ENCODE measurements at places on chromosomes 7 and 10.

DNA sequence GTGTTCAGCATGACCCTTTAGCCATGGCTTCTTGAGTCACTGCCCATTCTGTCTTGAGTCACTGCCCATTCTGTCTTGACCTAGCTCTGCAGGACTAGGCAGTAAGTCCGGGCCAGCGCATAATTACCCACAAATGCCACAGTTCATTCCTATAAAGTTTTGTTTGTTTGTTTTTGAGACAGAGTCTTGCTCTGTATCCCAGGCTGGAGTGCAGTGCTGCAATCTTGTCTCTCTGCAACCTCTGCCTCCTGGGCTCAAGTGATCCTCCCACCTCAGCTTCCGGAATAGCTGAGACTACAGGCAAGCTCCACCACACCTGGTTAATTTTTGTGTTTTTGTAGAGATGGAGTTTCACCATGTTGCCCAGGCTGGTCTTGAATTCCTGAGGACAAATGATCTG is 32.7 kb upstream of the TARP start:
- no peak for DNase-seq

GRCh38 chr7:106372595-106373318 is 88.0 kb upstream of the NAMPT start:
- no peak for DNase-seq

DNA sequence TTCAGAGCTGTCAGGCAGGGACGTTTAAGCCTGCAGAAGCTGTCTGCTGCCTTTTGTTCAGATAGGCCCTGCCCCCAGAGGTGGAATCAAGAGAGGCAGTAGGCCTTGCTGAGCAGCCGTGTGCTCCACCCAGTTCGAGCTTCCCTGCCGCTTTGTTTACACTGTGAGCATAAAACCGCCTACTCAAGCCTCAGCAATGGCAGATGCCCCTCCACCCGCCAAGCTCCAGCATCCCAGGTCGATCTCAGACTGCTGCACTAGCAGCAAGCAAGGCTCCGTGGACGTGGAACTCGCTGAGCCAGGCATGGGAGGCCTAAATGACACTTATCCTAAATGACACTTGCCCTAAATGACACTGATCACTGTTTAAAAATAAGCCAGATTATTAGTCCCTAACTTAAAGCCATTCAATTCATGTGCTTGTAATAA is 6.8 kb upstream of the ASB15 start:
- no peak for DNase-seq

- DNase-seq: peak; percentile 80
Measured at GRCh38 chr7:75740846-75741497, 2.2 kb upstream of the HIP1 start.

DNA sequence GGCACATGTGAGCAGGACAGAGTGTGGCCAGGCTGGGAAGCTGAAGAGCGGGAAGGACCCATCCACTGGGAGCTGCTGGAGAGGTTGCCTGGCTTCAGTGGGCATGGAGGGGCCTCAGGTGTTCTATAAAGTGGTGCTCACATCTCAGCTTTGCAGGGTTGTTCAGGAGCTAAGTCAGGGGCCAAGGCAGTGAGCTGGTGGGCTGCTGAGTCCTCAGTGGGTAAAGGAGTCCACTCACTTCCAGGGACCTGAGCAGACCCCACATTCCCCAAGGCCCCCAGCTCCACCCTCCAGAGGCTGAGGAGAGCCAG is 28.8 kb upstream of the C10orf53 start:
- DNase-seq: no peak

DNA sequence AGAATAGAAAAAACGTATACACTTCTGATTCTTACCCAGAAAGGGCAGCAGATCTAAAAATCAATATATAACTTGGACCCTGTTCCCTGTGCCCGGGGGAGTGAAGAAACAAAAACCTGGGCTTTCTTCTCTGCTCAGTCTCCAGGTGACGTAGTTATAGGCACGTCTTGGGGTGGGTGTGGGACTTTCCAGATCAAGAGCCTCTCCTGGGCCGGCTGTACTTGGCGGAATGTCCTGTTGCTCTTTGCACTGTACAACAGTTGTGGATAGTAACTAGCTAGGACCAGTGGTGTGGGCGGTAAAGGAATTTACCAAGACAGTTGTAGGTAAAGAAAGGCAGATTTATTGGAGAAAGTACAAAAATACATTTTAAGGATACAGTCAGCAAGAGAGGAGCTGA is 40.4 kb upstream of the STEAP4 start:
- no peak for DNase-seq

GRCh38 chr10:68365611-68366010 is 32.9 kb upstream of the PBLD start:
- no peak for DNase-seq

DNA sequence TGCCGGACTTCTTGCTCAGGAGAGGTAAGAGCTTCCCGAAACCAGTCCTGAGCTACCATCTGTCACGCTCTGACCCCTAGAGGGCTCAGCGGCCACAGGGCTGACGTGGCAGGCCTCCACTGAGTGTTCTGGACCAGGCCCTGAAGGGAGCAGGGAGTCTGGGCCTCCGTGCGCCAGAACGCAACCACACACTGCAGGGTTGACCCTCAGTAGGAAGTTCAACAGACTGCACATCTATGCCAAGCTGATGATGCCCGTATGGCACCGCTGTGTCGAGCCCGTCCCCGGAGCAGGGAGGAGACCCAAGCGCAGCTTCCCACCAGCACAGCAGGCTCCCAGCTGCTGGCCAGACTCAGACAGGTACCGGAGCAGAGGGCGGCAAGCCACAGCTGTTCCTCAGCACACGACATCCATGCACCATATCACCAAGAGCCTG is 39.2 kb downstream of the CAMK2B start:
- DNase-seq: no peak

DNA sequence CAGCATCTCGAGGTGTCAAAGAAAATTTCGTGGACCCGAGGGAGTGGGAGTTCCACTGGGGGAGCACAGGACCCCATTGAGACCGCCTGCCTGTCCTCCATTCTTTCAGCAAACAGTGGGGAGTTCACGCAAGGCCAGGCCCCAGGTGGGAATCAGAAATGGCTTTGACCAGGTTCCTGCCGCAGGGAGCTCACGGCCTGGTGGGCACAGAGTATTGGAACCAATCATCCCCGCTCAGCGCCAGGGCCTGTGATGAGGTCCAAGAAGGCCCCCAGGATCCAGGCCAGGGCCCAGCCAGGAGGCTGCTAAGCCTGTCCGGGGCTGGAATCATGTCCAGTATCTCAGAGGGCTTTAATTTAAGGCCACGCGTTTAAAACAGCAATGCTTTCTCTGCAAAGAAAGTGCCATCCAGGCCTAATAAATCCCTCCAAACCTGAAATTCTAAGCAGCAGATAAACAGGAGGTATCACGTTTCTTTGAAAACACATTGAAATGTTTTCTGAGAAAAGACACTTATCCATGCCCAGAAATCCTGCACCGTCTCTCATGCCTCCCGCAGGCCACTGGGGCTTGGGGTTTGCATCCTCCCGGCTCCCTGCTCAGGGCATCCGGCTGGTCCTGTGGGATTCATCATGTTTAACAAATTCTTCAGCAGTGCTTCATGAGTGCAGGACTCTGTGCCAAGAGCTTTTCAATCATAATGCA is 125.7 kb downstream of the OAT start:
- no peak for DNase-seq

- no peak for DNase-seq
Measured at GRCh38 chr10:47295411-47295810, 4.6 kb upstream of the GDF10 start.

- DNase-seq: no peak
Measured at GRCh38 chr7:117193564-117193963, 129.3 kb downstream of the WNT2 start.

DNA sequence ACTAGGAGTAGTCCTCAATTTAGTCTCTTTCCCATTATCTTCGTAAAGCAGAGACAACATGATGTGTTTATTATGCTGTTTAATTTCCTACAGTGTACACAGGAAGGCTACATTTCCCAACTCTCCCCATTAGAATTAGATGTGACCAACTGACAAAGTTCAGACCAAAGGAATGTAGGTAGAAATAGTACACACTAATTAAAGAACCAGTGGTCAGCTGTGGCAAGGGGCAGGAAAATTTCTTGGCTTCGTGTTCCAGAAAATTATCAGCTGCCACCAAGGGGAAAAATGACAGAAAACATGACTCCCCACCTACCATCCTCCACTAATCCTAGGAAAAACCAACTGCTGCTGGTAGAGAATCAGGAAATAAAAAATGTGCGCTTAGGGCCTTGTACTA is 125.6 kb downstream of the PPP1R3A start:
- no peak for DNase-seq

- DNase-seq: no peak
Measured at GRCh38 chr7:30751696-30752273, at the start of gene INMT. Gene INMT (plus strand): TSS chr7:30752135. CDS start chr7:30752151, 16 bp downstream.

DNA sequence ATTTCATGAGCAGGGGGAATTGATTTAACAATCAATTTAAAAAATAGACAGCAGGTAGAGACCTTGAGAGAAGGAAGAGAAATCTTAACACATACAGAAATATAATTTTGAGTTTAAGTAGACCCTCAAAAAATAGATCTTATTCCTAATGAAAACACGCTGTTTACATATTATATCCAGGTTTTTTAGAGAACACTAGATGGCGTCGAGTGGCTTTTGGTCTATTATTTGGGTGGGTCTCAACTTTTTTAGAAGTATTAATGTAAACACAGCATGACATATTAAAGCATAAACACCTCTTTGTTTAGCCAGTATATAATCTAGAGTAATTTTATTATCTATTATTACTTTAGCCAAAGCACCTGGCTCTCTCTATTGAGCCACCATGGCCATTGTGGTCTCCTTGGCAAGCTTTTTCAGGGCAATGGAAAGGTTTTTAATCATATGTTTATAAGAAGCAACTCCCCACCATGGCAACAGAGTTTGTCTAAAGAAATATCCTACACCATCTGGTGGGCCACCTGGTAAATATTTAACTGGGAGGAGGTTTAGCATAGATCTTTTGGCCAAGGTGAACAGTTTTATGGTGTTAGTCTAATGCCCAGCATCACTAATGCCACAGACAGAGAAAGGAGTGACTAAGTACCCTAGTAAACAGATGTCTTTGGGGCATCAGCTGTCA is 59.7 kb upstream of the PRSS1 start:
- DNase-seq: peak; percentile 47

DNA sequence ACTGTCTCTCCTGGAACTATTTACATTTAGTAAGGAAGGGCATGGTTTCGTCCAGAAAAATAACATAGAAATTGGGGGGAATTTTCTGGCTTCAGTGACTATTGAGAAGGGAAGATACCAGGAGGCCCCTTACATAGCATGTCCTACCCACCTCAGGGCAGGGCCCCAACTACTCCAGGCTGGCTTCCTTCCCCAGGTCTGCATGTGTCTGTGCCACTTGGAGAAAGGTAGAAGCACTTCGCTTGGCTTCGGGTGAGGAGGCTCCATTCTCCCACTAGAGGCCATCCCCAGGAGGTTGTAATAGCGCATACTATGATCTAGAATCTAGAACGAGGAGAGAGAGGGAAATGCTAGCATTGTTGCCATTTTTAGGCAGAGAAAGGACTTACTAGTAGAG is 14.7 kb downstream of the LRGUK start:
- no peak for DNase-seq

DNA sequence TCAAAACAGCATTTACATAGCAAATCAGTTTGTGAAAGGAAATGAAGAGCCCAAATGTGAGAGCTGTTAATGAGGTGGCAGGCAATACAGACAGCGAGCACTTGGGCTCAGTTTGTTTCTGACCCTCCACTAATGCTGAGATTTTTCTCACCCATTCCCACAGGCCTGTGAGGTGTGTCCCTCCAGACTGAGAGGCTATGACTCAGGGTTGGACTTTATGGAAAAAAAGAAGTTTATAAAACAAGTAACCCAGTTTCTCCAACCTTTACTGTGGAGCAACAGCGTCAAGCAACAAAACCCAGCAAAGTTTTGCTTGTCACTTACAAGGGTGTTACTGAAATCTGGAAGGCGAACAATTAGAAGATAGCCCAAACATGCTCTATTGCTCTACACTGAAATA is 4.9 kb upstream of the FEZF1 start:
- no peak for DNase-seq

DNA sequence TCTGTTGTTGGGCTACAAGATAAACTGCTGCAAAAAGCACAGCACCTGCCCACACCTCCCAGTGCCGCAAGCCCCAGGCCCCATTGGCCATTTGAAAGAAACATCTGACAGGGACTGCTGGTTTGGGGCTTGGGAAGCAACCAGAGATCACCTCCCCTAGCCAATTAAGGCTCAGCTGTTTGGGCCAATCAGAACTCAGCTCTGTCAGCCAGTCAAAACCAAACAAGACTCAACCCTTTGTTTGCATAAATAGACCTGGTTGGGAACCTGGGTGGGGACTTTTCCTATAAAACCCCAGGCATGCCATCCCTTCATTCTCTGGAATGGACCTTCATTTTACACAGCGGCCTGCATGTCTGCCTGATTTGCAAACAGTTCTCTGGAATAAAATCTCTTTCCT is 17.2 kb upstream of the NME8 start:
- no peak for DNase-seq

GRCh38 chr7:28088032-28088431 is 92.6 kb downstream of the JAZF1 start:
- no peak for DNase-seq

DNA sequence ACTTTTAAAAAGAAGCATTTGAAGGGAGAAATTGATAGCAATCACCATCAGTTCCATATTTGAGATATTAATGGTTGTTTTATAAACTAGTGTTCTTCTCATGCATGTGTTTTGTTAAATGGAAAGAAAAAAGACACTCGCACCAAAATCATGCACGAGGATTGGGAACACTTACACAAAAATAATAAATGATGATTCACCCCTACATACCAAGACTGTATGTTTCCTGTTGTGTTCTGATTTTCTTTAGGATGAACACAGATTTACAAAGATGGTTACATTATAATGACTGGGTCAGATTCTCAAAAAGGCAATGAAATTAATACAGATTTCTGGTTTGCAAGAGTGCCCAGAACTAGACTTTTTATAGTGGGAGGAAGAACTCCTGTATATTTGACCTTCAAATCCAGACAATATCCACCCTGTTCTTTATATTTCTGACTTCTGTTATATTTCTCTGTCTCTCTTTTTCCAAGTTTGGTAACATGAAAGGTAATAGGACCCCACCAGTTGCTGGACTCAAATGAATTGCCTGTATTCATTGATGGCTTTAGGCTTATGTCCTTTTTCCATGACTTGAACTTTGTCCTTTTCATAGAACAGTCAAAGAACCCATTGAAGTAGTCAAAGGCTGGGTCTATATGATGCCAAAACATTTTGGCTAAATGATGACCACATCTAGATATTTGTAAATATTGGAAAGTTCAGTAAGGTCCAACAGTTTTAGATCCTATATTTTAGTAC is 54.4 kb downstream of the SEMA3A start:
- DNase-seq: no peak

GRCh38 chr10:79155301-79156081 is 86.7 kb downstream of the ZMIZ1 start:
- DNase-seq: no peak

DNA sequence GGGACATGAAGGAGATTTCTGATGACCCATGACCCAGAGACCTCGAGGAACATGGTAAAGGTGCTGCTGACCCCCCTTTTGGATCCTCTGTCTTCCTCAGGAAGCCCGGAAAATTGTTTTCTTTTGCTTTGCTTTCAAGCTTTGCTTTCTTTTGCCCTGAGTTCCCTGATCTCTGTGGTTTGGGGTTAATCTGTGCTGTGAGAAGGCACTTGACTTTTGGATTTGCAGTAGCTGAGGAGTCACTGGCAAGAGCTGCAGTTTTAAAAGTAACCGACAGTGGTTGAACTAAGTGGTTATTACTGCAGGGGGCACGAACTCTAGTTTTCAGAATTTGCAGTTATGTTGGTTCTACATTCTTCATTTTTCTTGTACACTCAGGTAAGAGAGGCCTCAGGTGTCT is 53.0 kb downstream of the PDZD8 start:
- DNase-seq: no peak

All from NAMALWA (cell line).